Stimulated activated CD4-positive, alpha-beta T cell treated with anti-CD3 and anti-CD28 coated beads, Interleukin-1b, Interleukin-23, amount 100 ng/mL, for 24 hours (primary cell): ENCODE measurements at places on chromosomes 3 and 15.
A peak's percentile ranks its signal among the peaks of the same experiment; 100 is the strongest.

DNA sequence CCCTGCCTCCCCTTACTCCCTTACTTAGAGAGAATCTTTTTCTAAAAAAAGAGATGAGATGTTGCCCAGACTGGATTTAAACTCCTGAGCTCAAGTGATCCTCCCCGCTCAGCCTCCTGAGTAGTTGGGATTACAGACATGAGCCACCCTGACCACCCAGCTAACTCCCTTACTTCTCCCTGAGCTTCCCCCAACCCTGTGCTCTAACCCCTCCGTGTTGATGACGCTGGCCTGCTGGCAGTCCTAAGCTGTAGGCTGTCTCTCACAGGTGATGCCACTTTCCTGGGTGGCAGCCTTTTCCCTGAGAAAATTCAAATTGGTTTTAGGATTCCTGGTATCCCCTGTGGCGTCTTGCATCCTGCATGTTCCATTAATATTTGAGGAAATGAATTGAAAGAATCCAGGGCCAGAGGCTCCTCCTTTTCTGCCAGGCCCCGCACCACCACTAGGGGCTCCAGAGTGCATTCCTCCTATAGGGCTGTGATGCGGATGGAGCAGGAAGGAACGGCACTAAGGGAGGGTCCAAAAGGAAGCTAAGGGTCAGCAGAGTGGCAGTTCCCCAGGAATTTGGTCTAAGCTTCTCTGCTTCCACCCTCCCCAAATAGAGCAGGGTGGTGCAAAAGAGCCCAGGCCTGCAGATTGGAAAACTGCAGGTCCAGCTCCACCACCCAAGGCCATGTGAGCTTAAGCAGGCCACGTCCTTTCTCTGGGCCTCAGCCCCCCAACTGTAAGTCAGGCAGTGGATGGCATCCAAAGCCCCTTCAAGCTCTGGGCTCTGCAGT, 101.1 kb downstream of the DAPK2 start:
- peak; percentile 38 for DNase-seq

- no peak for DNase-seq
Observed at GRCh38 chr15:94081829-94082228, 149.5 kb upstream of the MCTP2 start.

DNA sequence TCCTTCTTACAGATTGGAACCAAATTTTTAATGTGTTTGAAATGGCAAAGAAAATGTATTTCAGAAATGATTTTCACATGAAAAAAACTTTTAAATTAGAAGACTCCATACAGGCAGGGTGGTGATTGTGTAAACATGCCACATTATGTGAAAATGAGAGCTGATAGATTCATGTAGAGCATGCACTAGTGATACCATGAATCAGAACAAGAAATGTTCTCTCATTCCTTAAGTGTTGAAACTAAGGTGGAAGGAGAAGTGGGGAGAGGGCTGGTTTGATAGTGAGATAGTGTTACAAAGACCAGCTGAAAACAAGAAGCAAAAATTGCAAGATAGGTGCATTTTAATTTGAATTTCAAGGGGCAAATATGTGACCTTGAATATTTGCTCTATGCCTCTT, 100.3 kb downstream of the CCNL1 start:
- no peak for DNase-seq

GRCh38 chr15:79673416-79674123, 223.2 kb downstream of the MTHFS start:
- no peak for DNase-seq

DNA sequence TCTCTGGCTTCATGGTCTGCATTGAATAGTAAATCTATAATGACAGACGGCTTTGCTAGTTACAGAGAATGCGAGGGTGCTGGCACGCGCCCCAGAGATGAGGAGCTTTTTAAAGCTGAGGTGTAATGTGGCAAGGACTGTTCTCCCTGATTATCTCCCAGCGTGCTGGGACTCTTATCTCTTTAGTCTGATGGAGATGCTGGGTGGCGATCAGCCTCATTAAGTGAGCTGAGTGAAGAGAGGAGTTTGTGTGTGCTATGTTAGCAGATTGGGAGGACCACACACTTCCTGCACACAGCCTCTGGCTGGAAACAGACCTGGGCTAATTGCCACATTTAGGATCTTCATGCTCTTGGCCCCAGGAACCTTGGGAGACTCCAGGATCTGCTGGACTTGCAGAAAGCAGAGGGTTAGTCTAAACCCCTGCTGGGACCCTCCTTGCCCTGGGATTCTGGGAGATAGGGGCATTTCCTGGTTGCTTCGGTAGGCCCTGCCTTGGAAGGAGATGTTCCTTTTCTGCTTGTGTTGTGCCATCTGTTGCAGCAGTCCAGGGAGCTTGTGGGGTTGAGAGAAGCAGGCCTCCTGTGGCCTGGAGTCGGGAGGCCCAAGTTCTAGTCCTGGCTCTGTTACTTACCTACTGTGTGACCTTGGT, 15.0 kb downstream of the PDIA5 start:
- no peak for DNase-seq

DNA sequence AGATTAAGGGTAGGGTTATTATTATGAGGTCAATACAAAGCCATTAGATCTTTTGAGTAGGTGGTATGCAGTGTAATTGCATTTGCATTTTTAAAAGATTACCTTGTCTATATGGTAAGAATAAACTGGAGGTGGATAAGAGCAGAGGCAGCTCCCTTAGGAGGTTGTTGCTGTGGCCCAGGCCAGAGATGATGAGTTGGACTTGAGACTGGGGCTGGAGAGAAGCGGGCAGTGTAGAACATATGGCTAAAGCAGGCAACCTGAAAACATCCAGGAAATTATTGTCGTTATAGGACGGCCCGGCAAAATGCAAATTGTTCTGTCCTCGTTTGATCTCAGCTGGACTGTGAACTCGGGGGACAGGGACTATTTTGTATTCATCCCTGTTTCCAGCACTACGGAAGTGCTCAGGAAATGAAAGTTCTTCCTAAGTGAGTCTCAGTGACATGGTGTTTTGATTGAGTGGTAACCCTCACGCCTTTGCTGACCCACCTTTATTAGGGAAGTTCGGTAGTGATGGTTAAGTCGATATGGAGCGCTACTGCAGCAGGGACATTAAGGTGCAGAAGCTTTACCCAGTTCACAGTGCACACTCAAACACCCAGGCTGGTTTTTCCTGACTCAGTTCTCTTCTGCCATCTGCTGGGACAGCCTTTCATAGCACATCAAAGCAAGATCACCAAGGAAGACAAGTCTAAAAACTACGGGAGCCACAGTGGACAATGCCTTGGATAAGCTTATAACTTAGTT, 27.2 kb upstream of the VPS33B start:
- peak; percentile 13 for DNase-seq

DNA sequence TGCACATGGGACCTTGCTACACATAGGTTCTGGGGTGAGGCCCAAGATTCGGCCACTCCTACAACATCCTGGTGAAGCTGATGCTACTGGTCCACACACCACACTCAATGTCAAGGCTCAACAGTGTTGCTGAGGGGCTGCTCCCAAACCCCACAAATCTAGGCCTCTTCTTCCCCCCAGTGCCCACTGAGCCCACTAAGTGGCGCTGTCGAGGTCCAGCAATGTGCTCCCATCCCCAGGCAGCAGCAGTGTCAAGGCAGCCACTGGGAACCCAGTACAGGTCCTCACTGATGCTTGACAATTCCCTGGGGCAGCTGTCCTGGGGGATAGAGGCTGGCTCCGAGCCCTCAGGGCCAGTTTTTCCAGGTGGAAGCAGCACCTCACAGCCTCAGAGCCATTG, 21.5 kb downstream of the SCN5A start:
- DNase-seq, result no peak

- DNase-seq, result no peak
Observed at GRCh38 chr15:100601163-100601562, 821 bp downstream of the LINS1 start.

GRCh38 chr15:73227433-73228056, 141.2 kb downstream of the HCN4 start:
- DNase-seq, result no peak

GRCh38 chr3:142152384-142152783, 3.0 kb upstream of the TFDP2 start:
- DNase-seq, result no peak

DNA sequence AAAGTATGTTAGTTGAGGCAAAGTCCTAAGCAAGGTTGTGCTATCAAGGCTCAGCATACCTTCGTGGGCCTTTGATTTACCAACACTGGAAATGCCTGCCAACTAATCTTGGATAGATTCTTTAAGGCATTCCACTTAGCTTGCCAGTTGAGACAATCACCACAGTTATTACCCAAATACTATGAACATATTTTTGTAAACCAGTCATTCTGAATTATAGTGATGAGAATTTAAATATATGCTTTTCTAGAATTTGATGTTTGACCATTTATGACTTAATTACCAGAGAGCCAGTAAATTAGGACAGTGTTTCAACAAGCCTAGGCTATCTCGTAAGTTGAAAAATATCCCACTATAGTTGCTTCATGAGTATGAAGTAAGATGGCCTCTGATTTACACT, 15.5 kb downstream of the TRIM59 start:
- no peak for DNase-seq
